ENCODE measurements at places on chromosomes 1 and 21. TPM values are rescaled to one million over a fixed set of nuclear protein-coding genes. Genes with fewer than 3 reads are reported as not detected.

Gene TSTD1
- total RNA-seq, result 63.3 TPM

Gene AVPR1B
- total RNA-seq, result not detected

Gene SMIM11
- 2.5 TPM for total RNA-seq

Gene SWT1
- 2.2 TPM for total RNA-seq

DNA sequence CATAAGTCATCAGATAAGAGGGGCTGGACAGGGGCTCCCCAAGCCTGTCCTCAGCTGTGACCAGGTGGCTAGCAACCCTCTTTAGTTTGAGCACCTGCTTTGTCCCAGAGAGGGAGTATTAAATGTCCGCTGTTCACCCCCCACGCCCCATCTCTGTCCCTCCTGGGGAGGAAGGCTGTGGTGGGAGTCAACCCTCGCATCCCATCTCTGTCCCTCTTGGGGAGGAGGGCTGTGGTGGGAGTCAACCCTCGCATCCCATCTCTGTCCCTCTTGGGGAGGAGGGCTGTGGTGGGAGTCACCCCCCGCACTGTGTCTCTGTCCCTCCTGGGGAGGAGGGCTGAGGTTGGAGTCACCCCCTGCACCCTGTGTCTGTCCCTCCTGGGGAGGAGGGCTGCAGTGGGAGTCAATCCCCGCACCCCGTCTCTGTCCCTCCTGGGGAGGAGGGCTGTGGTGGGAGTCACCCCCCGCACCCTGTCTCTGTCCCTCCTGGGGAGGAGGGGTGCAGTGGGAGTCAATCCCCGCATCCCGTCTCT is 72.6 kb upstream of the ABCG1 start:
- DNase-seq, result no peak

GRCh38 chr1:25568834-25569596 is 25.6 kb downstream of the LDLRAP1 start:
- no peak for DNase-seq

DNA sequence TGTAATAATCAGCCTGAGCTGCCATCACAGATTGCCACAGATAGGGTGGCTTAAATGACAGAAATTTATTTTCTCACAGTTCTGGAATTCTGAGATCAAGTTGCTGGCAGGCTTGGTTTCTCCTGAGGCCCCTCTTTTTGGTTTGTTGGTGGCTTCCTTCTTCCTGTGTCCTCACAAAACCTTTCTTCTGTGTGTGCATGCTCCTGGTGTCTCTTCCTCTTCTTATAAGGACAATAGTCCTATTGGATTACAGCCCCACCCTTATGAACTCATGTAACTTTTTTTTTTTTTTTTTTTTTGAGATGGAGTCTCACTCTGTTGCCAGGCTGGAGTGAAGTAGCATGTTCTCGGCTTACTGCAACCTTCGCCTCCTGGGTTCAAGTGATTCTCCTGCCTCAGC is 41.0 kb upstream of the F3 start:
- DNase-seq, result no peak

GRCh38 chr1:88678405-88678804 is 5.7 kb upstream of the PKN2 start:
- DNase-seq, result no peak

GRCh38 chr1:8239306-8240023 is 78.4 kb upstream of the SLC45A1 start:
- DNase-seq, result no peak

GRCh38 chr1:220045356-220046051 is 801 bp downstream of the EPRS1 start:
- no peak for DNase-seq

DNA sequence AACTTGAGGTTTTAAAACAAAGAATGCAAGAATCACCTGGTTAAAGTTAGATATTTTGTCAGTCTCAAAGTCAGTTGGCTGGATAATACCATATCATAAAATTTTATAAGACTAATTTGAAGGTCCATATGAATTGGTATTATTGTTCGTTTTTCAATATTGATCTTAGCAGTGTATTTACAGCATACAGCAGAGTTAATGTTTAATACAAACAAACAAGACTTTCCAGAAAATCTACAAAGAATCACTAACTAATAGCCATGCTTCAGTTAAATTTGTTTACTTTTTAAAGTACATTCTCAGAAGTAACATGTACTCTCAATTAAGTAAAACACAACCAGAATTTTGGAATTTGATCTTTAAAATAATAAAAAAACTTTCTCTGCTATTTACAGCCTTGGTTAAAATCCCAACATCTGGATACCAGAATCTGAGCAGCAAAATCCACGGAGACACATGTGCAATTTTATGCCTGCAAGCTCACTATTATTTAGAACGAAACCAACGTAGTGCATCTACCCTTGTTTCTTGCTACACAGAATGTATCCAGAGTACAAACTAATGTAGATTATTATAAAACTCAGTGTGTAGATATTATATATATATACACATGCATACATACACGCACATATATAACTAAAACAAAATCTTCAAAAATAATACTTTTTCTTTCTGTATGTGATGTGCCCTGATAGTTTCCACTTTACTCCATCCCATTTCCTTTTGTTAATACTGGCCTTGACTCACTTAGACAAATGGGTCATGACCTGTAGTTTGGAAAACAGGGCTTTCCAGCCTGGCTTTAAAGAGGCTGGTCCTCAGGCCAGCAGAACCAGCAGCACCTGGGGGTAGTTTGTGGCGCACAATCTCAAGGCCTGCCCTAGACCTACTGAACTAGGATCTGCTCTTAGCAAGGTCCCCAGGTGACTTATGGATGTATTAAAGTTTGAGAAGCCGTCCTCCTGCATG is 63.6 kb upstream of the ERG start:
- no peak for DNase-seq

DNA sequence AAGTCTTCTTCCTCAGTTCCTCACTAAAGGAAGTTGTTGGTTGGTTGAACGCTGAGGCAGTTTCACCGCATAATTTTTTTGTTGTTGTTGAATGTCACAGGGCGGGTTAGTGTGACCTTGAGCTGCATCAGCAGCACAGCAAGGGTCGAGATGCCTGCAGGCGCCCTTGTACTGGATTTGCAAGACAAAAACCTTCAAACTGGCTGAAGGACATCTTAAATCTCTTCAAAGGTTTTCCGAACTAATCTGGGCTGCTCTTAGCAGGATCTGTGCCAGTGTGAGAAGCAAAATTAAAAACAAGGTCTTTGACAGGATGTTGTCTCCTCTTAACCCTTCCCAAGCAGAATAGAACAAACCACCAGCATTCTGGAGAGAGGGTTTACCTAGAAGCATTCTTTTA is 59.4 kb downstream of the NRIP1 start:
- peak; percentile 53 for DNase-seq

DNA sequence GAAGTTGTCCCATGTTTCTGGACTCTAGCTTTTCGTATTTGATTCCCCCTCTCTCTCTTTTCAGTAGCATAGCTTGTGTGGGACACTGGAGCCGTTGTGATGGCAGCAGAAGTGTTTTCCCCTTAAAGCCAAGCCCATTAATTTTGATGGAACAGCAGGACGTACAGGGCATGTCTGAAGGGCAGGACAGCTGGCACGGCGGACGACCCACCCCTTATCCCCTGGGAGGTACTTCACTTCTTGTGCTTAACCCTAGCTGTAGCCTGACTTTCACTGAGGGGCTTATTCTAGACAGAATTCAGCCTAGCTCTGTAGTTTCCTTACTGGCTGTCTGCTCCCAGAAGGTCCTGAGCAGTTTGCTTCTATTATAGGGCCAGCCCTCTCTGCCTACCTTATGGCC is 8.6 kb upstream of the PPFIA4 start:
- no peak for DNase-seq

DNA sequence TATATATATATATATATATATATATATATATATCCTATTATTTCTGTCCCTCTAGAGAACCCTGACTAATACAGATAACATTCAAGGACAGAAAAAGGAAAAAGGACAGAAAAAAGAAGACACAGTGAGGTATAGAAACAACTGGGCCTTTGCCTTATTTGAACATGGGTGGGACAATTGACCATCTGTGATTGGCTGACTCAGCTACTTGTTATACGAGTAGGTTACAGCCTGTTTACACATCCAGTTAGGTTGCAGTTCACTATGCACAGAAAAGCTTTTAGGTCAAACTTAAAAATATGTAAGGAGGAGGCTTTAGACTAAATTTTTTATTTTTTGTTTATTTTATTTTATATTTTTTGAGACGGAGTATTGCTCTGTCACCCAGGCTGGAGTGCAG is 39.8 kb upstream of the RGS8 start:
- DNase-seq, result no peak

DNA sequence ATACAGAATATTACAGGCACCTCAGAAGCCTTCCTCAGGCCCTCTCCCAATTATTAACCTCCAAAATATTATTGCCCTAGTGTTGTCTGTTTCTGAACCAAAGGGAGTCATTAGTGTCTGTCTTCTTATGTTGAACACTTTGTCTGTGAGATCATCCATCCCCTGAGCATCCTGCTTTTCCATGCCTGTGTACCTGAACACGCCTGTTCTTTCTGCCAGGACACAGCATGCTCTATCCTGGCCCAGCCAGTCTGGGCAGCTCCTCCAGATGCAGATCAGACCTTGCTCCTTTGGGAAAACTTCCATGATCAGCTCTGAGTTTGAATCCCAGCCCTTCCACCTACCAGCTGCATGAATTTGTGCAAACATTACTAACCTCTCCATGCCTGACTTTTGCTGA is 11.0 kb upstream of the CDC42 start:
- no peak for DNase-seq

DNA sequence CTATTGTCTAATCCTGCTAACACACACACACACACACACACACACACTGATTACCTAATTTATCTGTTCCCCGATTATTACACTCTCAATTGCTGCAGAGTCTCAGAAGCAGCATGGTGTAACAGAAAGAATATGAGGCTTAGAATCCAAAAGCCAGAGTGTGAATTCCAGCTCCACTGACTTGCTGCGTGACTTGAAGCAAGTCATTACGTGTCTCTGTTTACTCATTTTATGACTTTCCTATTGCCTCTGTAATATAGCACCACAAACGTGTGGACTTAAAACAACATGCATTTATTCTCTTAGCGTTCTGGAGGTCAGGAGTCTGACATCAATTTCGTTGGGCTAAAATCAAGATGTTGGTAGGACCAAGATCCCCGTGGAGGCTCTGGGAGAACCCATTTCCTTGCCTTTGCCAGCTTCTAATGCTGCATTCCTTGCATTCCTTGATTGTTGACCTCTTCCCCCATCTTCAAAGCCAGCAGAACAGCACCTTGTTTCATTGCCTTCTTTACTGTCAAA is 55.9 kb upstream of the ATP5PO start:
- DNase-seq, result no peak

- DNase-seq, result peak; percentile 50
These were observed 18.7 kb upstream of the ADAR start for GRCh38 chr1:154626456-154627256.

DNA sequence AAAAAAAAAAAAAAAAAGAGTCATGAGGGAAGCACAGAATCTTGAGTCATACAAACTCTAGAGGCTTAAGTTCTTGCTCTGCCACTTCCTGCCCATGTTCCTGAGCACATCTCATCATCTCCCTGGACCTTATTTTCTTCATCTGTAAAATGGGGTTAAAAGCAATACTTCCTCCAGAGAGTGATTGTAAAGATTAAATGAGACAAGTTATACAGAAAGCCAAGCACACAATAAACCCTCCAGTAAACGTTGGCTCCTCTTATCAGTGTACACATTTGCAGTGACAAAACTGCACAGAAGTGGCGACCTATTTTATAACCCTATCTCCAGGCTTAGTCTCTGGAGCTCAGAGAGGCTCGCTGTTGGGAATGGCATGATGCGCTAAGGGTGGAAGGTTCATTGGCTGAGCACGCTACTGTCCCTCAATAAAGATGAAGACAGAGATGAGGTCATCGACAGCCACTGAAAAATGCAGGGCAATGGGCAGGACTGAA is 82.1 kb downstream of the RRAGC start:
- no peak for DNase-seq

- no peak for DNase-seq
These were observed 2.3 kb upstream of the MXRA8 start for GRCh38 chr1:1360506-1361169.

- DNase-seq, result peak; percentile 70
These were observed 14.3 kb upstream of the SPEN start for GRCh38 chr1:15833069-15833679.

- no peak for DNase-seq
These were observed 410.7 kb downstream of the SIPA1L2 start for GRCh38 chr1:232218955-232219865.

DNA sequence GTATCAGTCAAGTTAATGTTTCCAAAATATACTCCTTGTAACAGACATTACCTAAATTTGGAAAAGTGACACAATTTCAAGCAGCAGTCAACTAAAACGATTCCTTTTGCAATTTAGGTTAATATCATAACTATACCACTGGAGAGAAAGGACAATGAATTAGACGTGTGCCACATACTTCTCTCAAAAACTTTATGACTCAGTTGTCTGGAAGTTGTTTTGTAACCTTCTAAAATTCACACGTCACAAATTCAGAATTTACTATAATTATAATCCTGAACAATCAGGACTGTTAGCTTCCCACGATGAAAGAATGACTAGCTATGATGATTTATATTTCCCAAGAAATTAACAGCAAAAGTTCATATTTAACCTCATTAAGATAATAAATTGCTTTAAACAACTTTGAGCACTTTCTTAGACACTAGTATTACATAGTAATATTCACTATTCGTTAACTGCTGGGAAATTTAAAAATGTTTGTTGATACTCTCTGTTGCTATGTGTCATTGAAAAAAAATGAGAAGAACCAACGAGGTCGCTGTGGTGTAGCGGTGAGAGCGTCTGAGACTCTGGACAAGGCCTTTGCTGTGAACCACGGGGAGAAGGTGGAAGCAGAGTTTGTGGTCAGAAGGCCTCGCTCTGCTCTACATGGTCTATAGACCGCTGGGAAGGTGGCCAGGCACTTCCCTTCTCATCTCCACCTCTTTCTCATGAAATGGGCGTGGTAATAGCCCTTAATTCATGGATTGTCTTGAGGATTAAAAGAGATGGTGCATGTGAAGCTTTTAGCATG is 27.9 kb upstream of the BATF3 start:
- DNase-seq, result no peak

DNA sequence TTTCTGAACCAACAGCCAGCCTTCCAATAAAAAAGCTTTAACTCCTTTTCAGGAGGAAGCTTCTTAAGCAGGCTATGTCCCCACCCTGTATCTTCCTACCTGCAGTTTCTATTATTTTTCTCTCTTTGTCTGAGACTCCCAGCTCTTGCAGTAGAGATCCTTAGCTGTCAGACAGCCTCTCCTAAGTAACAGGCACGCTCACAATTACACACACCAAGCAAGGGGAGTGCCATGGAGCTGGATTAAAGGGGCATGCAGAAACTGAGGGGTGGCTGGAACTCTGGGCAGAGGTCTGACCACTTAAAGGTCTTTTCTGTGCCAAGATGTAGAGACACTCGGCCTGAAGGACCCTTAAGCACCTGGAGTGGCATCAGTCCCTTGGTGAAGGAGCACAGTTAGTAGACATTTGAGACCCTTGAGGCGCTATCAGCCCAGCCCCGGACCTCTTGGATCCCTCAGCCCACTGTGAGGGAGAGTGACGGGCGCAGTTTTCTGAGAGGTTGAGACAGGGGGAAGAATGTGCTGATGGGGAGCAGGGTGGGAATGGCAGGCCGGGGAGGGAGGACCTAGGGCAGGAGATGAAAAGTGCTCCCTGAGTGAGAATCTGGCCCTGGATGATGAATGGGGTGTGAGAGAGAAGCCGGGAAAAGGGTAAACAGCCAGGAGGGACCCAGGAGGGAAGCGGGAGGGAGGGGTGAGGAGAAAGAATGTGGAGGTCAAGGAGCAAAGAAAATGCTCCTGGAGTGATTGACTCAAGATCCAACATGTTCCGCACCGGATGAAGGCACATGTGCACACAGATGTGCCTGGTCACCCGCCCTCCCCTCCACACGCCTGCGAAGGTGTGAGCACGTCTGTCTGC is 13.3 kb downstream of the PLXNA2 start:
- DNase-seq, result no peak

- no peak for DNase-seq
These were observed 223.1 kb downstream of the RPS6KC1 start for GRCh38 chr1:213274140-213274539.
